ENCODE measurements at places on chromosomes 2 and 18. TPM values are rescaled to one million over a fixed set of nuclear protein-coding genes. Genes with fewer than 3 reads are reported as not detected.

UGGT1 gene
- total RNA-seq: 69.9 TPM

GPATCH11 gene
- total RNA-seq: 15.7 TPM

FAM237A gene
- total RNA-seq: not detected

ALPG gene
- not detected for total RNA-seq

SLC4A5 gene
- 0.93 TPM for total RNA-seq

POTEC gene
- total RNA-seq: not detected

RNF25 gene
- 23.6 TPM for total RNA-seq

CXCR1 gene
- total RNA-seq: not detected

STPG4 gene
- total RNA-seq: 0.16 TPM

SMC6 gene
- 34.9 TPM for total RNA-seq

BCL2 gene
- total RNA-seq: 81.3 TPM

ZSWIM2 gene
- total RNA-seq: not detected

CXXC1 gene
- total RNA-seq: 102 TPM

NT5C1B gene
- total RNA-seq: not detected

DQX1 gene
- total RNA-seq: 0.68 TPM

RPRM gene
- total RNA-seq: not detected

TTLL4 gene
- 71.2 TPM for total RNA-seq

GALNT13 gene
- 0.19 TPM for total RNA-seq

TMEM17 gene
- 0.19 TPM for total RNA-seq

RAD51AP2 gene
- not detected for total RNA-seq

PSD4 gene
- 278 TPM for total RNA-seq

- DNase-seq: no peak
Observed at GRCh38 chr2:219968685-219969345, 341.4 kb downstream of the SLC4A3 start.

DNA sequence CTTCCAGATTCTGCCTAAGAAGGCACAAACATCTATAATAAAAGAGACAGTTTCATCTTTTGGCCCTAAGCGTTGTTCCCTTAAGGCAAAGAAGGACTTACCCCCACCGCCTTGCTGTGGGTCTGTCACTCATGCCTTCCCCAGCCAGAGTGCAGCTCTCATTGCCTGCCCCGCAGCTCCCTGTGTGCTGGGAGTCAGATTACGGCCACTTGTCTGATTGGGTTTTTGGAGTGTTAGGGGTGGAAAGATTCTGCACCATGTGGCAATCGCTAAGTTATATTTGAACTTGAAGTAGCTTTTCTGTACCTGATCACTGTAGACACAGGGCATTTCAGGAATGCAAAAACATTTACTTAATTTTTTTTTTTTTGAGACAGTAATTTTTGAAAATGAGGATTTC lies at the start of gene AQP4:
AQP4 (minus strand) TSS at position 151 of the 400 bp plus-strand sequence; CDS start at position 133, 18 bp downstream.
- DNase-seq: no peak

DNA sequence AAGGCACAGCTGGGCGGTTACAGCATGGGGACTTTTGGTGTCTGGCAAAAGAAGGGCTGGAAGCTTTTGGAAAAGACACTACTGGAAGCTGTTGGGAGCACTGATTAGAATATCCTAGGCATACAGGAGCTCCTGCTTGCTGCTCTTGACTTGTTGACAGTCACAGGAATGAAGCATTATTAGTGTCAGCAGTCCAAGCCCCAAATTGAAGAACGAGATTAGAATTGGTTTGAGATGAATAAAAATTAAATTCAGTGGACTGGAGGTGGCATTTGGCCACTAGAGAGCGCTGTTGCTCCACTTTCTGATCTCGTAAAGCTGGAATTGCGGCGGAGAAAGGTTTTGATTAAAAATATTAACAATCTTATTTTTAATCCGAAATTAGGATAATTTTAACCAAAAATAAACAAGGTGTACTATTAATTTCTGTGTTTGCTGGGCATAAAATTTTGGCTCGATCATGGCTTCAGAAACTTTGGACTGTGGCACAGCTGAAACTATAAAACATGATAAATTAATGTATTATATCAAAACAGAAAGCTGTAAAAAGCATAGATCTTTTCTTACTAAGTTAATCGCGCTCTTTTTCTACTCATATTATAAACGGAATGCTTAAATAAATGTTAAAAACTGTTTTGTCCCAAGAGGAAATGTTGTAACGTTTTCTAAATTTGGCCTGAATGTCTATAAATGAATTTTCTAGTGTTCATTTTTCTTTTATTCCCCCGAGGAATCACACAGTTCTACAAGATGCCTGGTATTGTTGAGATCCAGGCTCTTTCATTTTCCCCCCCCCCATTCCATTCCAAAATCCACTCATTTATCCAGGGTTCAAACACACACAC lies 2.4 kb upstream of the HOXD8 start:
- DNase-seq: peak; percentile 87

DNA sequence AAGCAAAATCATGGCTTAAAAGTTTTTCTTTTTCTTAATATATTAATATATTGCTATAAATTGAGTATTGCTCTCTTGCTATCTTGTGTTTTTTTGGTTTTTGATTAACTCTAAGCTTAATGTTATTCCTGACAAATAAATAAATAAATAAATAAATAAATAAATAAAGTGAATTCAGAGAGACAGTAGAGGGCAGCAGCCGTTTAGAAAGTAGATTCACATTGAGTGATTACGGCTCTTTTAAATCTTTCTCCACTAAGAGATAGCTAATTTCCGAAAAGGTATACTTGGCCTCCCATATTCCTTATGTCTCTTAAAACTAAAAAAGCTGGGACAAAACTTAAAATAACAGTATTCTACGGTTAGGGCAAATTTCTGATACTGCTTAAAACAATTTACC lies 34.3 kb downstream of the MSH2 start:
- no peak for DNase-seq

DNA sequence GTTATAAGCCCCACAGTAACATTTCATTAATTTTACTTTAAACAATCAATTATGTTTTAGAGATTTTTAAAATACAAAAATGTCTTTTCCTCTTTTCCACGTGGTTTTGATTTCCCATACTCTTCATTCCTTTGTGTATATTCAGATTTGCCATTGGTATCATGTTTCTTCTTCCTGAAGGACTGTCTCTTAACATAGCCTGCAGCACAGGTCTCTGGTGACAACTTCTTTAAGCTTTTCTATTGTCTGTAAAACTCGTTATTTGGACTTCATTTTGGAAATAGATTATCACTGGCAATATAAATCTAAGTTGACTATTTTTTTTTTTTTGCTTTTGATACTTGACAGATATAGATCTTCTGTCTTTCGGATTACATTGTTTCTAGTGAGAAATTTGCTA lies 115.2 kb upstream of the KLHL29 start:
- DNase-seq: no peak

DNA sequence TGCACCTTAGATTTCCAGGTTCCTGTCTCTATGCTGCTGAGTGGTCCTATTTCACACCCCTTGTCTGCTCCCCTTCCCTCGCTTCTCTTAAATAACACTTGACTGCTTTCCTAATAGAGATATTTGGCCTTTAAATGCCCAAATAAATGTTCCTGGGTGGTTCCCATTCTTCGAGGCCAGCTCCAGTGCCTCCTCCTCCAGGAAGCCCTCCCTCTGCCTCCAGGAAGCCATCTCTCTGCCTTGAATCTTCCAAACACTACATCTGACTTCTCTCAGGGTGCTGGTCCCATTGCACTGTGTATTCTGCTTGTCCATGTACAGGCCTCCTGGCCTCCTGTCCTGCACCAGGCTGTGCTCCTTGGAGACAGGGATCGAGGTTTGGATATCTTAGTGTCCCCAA lies 14.2 kb downstream of the EHD3 start:
- no peak for DNase-seq

DNA sequence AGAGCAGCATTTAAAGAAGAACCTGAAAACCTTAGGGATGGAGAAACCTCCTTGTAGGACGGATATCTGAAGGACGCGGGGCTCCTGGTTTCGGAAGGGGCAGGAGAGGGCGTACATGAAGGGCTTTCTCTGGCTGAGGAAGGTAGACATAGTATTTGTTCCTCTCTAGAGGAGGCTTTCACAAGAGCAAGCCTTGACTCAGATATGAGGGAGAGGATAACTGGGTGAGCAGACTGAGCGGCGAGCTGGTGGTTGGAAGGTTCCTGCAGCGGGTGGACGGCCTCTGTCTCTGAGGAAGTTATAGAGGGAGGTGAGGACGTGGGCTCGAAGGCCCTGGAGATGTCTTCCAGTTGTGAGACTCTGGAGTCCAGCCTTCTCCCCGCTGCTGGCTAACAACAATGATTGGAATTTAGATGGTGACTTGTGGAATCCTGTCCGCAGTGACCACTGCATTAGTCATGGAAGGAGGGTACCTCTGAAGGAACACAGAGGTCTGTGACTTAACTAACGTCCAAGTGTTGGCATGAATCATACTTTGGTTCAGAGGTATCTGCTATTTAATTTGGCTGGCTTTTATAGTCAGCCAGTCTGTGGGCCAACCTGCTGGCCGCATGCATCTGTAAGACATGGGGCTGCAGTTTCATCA lies 80.9 kb downstream of the ASAP2 start:
- DNase-seq: no peak

- DNase-seq: no peak
Observed at GRCh38 chr2:61045999-61046398, 19.7 kb upstream of the SANBR start.

- DNase-seq: peak; percentile 73
Observed at GRCh38 chr2:164737612-164738081, 104.0 kb downstream of the COBLL1 start.

GRCh38 chr2:18721038-18721922 lies 131.9 kb upstream of the NT5C1B start:
- DNase-seq: no peak

GRCh38 chr2:126507425-126507911 lies 148.5 kb upstream of the GYPC start:
- DNase-seq: peak; percentile 35

GRCh38 chr18:61975526-61976326 lies 82.9 kb upstream of the RNF152 start:
- DNase-seq: peak; percentile 91

GRCh38 chr2:241443486-241444223 lies 64.7 kb downstream of the STK25 start:
- peak; percentile 97 for DNase-seq

GRCh38 chr2:586641-587076 lies 90.5 kb downstream of the TMEM18 start:
- DNase-seq: no peak

DNA sequence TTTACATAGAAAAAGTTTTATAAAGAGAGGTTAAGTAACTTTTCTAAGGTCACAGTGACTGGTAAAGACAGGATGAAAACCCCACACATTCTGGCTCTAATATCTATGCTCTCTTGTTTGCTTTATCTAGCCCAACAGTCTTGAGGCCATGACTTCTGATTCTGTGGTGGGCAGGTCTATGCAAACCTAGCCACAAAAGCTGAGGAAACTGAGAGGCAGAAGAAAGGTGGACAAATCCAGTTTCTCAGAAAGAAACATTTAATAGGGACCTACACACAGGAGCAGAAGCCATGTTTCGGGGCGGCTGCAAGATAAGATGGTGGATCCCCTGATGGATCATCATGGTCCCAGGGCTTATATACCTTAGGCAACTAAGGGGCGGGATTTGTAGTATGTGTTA lies 21.8 kb downstream of the HSPD1 start:
- no peak for DNase-seq

- DNase-seq: no peak
Observed at GRCh38 chr2:230412371-230412711, 3.7 kb upstream of the SP100 start.

GRCh38 chr2:240582781-240583180 lies 3.8 kb upstream of the CAPN10 start:
- DNase-seq: no peak

GRCh38 chr18:47118981-47119380 lies 31.3 kb downstream of the HDHD2 start:
- no peak for DNase-seq

- no peak for DNase-seq
Observed at GRCh38 chr18:12821408-12821807, 62.6 kb downstream of the PTPN2 start.

DNA sequence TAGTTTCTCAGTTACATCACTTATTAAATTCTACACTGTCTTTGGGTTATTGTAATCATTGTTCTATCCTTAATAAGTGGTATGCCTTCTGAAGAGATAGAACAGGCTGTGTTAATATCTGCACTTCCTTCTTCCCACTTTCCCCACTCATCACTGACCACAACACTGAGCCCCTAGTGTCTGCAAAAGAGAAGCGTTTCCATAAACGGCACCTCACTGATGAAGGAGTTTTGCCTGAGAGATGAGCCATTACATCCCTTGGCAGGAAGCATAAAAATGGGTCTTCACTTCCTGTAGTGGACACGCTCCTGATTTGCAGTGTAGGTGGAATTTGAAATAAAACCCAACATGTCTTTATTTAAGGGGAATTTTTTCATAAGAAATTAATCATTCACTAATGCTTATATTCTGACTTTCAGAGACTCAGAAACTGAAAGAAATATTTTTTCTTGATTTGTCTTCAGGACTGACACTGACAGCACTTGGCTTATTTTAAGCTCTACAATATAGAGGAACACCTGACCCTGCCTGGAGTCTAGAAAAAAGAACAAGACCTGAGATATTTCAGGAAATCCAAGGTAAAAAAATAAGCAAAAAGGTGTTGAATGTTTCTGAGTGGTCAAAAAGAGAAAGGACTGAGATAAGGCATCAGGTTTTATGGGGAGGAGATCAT lies 275.3 kb downstream of the RAD51AP2 start:
- DNase-seq: no peak

GRCh38 chr2:160411955-160412354 lies 81.7 kb downstream of the RBMS1 start:
- DNase-seq: no peak

DNA sequence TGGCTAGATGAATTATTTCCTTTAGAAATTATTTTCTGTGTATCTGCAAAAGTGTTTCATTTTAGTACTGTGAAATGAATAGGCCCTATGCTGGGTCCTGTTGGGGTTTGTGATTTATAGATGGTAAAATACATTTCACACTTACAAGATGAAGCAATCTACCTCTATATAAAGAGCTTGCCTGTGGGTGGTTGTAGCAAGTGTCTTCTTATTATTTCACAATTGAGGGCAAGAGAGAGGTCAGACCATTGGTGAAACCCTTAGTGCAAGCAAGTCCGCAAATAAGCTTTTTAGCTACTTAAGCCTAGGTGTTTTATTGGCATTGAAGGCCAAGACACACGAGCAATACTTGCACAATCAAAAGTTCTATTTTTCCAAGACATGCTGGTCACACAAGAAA lies 153.1 kb downstream of the FMNL2 start:
- no peak for DNase-seq

GRCh38 chr2:129611471-129611870 lies 368.0 kb upstream of the RAB6C start:
- DNase-seq: no peak

DNA sequence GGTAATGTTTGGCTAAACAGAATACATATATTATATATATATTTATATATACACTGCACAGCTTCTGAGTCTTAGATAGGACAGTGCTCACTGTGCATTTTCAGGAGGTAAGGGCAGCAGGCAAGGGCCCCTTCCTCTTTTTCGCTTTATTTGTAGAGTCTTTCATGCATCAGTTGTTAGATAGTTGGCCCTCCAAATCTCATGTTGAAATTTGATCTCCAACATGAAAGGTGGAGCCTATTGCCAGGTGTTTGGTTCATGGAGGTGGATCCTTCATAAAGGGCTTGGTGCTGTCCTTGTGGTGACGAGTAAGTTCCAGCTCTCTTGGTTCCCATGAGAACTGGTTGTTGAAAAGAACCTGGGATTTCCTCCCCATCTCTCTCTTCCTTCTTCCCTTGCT lies 48.1 kb downstream of the TSN start:
- no peak for DNase-seq

GRCh38 chr2:54801352-54801751 lies 77.9 kb downstream of the EML6 start:
- no peak for DNase-seq

- no peak for DNase-seq
Observed at GRCh38 chr2:47354848-47355204, 48.1 kb upstream of the MSH2 start.

- DNase-seq: no peak
Observed at GRCh38 chr2:134104754-134105153, 149.1 kb upstream of the MGAT5 start.

Measured in activated CD4-positive, alpha-beta T cell treated with anti-CD3 and anti-CD28 coated beads, Interleukin-2, amount 10 ng/mL, durations not matched to agents 24 days and 14 days (primary cell).